Activated T-helper 2 cell treated with anti-CD3 and anti-CD28 coated beads, Interferon-gamma antibody, Interleukin-2, Interleukin-4, amounts not matched to agents 10 μg/mL and 5 μg/mL and 100 μg/mL, durations not matched to agents 14 hours and 24 hours and 36 hours (primary cell): ENCODE measurements at places on chromosomes 16 and 17. TPM values are rescaled to one million over a fixed set of nuclear protein-coding genes. Genes with fewer than 3 reads are reported as not detected.

- no peak for DNase-seq
Observed at GRCh38 chr17:16406742-16407674, 8.4 kb upstream of the TRPV2 start.

DNA sequence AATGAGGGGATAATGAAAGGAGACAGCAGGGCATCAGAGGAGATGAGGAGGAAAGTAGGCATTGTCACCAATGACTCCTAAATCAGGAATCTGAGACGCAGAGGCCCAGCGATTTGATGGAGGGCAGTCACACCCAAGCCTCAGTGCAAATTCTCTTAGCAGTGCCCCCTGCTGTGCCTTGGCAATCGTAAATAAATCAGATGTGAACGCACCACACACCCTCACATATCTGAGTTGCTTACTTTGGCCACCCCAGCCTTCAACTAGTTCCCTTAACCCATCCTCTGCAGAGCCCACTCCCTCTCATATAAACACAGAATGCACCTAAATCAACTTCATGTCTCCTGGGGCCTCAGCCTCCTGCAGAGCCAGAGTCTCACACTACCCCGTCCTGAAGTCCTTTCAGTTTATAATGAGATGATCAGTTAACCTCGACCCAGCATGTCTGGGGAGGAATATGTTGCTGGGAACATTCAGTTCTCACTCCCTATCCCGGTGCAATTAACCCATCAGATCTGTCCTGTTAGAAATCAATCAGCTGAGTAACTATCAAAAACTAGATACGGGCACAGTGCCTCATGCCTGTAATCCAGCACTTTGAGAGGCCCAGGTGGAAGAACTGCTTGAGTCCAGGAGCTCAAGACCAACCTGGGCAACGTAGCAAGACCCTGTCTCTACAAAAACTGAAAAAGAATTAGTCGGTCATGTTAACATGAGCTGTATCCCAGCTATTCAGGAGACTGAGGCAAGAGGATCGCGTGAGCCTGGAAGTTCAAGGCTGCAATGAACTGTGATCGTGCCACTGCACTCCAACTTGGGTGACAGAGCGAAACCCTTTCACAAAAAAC lies 78.4 kb downstream of the SLC39A11 start:
- no peak for DNase-seq

GRCh38 chr17:83091257-83092141 lies 12.1 kb downstream of the METRNL start:
- no peak for DNase-seq

GRCh38 chr17:42969001-42969581 lies 4.8 kb upstream of the AARSD1 start:
- DNase-seq, result no peak

GRCh38 chr17:47801906-47802305 lies 19.7 kb downstream of the OSBPL7 start:
- DNase-seq, result no peak

DNA sequence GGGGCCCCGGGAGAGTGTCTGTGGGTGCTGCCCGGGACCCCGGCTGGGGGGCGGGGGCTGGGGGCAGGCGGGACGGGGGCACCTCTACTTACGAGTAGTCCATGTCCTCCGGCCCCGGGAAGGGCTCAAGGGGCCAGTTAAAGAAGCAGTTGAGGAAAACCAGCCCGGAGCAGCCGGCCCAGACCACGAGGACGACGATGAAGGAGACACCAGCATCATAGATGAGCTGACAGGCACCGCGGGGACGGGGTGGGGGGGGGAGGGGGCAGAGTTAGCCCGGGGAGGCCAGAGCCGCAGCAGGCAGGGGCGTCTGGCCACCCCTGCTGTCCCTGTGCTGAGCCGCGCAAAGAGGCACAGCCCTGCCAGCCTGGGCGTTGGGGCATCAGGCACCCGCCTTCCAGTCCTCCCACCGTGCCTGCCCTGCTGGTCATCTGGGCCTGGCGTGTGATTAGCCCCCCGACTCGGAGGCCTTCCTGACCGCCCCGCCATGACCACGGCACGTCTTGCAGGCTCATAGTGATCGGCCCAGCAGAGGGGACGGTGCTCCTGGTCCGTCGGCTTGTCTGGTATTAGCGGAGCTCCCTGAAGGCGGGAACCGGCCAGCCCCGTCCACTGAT lies 29.0 kb upstream of the PITPNA start:
- no peak for DNase-seq

DNA sequence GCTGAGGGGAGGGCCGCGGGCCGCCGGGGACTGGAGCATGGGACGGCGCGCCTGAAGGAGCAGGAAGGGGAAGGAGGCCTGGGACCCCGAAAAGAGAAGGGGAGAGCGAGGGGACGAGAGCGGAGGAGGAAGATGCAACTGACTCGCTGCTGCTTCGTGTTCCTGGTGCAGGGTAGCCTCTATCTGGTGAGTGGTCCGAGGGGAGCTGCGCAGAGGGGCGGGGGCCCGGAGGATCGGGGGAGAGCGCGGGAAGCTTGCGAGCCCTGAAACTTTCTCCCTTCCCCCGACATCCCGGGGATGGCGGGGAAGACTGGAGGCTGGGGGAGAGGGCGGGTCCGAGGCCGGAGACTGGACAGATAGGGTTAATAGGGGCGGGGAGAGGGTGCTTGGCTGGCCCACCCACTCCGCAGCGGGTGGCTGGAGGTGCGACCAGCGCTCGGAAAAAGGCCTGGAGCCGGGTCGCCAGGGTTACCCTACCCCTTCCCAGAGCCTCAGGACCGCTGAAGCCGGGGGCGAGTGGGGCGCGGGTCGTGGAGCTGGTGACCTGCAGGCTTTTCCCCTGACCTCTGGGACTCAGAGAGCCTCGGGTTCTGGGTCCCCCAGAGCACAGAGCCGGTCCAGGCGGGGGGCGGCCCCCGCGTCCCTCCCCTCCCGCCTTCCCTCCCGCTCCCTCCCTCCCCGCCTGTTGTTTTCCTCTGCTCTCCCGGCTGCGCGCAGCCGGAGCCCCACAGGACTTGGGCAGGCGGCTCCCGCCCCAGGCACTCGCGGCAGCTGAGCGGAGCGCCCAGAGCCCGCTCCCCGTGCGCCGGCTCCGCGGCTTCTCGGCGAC lies 631 bp downstream of the NXPH3 start:
- no peak for DNase-seq

GRCh38 chr16:83231729-83232128 lies 576.0 kb upstream of the HSBP1 start:
- no peak for DNase-seq

- no peak for DNase-seq
Observed at GRCh38 chr16:23148166-23148512, 1.1 kb downstream of the USP31 start.

DNA sequence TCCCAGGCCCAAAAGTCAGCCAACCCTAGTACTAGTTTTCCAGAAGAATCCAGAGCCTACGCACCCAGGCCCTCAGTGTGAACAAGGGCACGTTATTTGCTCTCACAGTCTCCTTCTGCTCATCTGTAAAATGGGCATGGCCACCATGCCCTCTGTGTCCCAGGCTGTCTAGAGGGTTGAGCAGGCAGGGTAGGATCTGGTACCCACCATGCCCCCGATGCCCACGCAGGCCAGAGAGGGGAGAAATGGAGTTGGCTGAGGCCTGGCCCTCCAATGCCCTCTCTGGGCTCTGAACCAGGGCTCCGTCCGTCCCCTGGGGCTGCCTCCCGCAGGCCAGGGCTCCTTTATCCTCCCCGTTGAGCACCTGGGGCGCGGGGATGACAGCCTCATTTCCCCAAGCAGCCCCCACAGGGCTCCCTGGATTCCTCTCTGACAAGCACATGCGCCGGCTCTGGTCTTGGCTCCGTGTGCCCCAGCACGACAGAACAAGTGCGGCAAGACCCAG lies 9.1 kb upstream of the BAHCC1 start:
- no peak for DNase-seq

- no peak for DNase-seq
Observed at GRCh38 chr17:63405741-63406261, 40.3 kb downstream of the CYB561 start.

- DNase-seq, result no peak
Observed at GRCh38 chr17:7719661-7720060, 2.1 kb downstream of the DNAH2 start.

DNA sequence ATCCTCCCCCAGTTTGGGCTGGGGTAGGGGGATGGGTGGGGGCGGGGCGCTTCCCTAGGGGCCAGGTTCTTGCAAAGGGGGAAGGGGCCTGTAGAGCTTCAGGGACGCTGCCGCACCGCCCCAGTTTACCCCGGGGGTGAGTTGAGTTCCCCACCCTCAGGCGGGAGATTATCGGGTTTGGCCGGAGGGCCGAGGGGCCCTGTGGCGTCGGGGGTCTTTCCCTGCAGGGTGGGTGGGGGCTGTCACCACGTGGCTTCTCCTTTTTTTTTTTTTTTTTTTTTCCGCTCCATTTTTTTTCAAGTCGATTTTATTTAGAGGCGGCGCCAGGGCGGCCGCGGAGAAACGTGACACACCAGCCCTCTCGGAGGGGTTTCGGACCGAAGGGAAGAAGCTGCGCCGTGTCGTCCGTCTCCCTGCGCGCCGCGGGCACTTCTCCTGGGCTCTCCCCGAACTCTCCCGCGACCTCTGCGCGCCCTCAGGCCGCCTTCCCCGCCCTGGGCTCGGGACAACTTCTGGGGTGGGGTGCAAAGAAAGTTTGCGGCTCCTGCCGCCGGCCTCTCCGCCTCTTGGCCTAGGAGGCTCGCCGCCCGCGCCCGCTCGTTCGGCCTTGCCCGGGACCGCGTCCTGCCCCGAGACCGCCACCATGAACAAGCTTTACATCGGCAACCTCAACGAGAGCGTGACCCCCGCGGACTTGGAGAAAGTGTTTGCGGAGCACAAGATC lies at the start of gene IGF2BP1:
Gene IGF2BP1 (plus strand): TSS at position 283 of the 724 bp plus-strand sequence. CDS start 361 bp downstream, at position 644.
- no peak for DNase-seq

- DNase-seq, result no peak
Observed at GRCh38 chr16:88356727-88357199, 26.0 kb upstream of the ZNF469 start.

DNA sequence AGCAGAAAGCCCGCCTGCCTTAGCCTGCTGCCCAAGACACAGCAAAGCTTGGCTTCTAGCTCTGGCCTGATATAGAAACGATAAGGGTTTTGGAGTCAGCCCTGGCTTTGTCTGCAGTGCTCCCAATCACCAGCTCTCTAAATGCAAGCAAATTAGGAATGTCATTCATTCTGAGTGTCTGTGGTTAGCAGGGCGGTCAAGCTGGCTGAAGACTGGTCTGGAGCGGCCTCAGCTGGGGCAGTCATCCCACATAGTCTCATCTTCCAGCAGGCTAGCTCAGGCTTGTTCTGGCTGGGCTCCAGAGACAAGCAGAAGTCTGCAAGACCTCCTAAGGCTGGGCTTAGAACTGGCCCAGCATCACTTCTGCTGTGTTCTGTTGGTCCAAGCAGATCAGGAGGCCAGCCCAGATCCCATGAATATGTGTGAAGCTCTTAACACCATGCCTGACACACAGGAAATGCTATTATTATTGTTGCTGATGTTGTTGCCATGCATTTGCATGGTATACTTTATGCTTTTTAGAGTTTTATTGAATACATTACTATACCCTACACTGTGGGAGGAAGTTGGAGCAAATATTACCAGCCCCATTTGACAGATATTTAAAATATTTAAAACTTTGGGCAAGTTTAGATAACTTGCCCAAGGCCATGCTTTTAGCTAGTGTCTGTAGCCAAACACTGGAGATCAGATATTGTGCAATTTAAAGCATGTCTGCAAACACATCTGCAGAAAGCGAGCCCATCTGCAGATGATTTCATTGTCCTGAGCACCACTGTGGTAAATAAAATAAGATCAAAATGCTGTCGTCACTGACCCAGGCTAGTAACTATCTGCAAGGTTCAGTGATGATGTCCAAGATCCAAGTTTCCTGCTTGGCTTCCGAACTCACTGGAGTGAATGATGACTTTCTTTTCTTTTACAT lies 24.8 kb downstream of the TMC7 start:
- DNase-seq, result no peak

GRCh38 chr17:76085066-76085730 lies 6.2 kb downstream of the ZACN start:
- DNase-seq, result no peak

- no peak for DNase-seq
Observed at GRCh38 chr16:1634541-1634940, 22.4 kb downstream of the CRAMP1 start.

- DNase-seq, result no peak
Observed at GRCh38 chr16:23321206-23321875, 19.2 kb downstream of the SCNN1B start.

Gene GP2
- not detected in 2 replicates for total RNA-seq

Gene BPTF
- total RNA-seq, result 90.8 and 91.2 TPM in 2 replicates

Gene HP
- total RNA-seq, result not detected in 2 replicates

Gene TBC1D3H
- total RNA-seq, result not detected in 2 replicates

Gene G6PC1
- not detected in 2 replicates for total RNA-seq

Gene MAP2K3
- 149 and 157 TPM in 2 replicates for total RNA-seq
